ENCODE measurements at places on chromosomes 2 and 18. TPM values are rescaled to one million over a fixed set of nuclear protein-coding genes. Genes with fewer than 3 reads are reported as not detected.
A peak's percentile ranks its signal among the peaks of the same experiment; 100 is the strongest.

DNA sequence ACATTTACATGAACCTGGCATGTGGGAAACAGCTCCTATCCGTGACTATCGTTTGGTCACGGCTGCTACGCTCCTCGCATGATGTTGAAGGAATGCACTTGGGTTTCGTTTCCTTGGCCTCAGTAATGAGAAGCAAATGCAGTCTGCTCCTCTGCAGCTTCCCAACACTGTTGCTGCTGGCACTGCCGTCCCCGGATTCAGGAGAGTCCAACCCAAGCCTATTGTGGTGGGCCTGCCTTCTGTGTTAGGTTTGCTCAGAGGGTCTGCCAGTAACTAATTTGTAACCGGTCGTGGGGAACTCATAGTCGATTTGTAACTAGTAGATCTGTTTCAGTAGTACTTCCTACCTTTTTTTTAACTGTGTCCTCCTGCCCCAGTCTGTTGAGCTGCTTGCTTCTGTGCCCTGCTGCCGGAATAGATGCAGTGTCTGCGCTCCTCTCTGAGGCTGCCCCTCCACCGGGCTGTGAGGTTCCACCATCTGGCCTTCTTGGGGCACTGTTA, 58.4 kb downstream of the WDSUB1 start:
- no peak for DNase-seq

The SFTPB gene
- 13.3 TPM for total RNA-seq

The CXCR4 gene
- 1.3 TPM for total RNA-seq

The TM4SF20 gene
- total RNA-seq = not detected

- no peak for DNase-seq
Measured at GRCh38 chr18:78526923-78527711, 452.5 kb upstream of the SALL3 start.

DNA sequence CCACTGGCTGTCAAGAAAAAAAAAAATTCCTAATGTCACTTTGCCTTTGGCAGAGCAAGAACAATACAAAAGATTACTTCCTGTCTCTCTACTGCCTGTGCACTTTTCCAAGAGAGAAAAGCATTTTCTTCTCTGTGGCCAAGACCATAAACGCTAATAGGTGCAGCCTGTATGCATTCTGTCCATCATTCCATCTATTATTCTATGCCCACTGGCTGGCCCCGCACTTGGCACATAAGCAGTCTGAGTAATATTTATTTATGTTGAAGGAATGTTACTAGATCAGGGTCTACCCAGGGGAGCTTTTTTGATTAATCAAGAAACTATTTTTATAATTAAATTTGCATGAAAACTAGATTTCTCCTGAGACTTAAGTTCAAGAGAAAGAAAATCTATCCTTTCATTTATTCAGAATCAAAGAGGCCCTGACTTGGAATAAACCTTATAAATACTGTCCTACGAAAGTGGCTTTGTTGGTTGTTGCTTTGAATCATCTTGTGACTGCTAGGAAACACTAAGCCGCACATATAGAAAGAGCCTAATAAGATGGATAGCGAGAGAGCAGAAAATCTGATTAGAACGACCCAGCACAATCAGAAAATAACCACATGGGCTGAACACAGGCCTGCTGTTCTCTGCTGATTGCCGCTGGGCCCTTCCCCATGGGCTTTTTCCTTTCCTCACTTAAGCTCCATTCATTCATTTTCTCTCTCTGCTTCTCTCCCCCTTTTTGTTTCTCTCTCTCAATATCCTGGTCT, 59.4 kb downstream of the MMADHC start:
- DNase-seq = no peak

GRCh38 chr18:25275412-25276001, 76.5 kb downstream of the ZNF521 start:
- DNase-seq = no peak

DNA sequence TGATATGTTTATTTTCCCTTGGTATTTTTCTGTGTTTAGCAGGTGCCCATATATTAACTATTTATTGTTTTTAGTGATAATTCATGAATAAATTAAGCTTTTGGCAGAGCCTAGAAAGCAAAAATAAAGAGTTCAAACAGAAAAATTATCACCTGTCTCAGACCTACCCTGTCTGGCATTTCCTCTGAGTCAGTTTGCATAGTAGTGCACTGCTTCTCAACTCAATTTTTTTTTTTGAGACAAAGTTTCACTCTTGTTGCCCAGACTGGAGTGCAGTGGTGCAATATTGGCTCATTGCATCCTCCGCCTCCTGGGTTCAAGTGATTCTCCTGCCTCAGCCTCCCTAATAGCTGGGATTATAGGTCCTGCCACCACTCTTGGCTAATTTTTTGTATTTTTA, 793.9 kb downstream of the SUCLG1 start:
- no peak for DNase-seq

DNA sequence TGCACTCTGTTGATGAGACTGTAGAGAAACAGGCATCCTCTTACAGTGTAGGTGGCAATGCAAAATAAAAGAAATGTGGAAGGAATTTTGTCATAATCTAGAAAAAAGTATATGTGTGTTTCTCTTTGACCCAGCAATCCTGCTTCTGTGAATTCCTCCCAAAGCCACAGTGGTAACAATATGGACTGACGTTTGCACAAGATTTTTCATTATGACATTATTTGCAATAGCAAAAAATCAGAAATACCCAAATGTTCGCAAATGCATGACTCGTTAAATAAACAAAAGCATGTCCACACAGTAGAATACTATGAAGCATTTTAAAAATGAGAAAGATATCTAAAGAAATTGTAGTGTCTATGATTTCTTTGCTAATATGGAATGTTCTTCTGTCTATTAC, 255.2 kb upstream of the NRP2 start:
- no peak for DNase-seq

GRCh38 chr18:23547306-23547705, 39.0 kb downstream of the NPC1 start:
- DNase-seq = peak; percentile 19

DNA sequence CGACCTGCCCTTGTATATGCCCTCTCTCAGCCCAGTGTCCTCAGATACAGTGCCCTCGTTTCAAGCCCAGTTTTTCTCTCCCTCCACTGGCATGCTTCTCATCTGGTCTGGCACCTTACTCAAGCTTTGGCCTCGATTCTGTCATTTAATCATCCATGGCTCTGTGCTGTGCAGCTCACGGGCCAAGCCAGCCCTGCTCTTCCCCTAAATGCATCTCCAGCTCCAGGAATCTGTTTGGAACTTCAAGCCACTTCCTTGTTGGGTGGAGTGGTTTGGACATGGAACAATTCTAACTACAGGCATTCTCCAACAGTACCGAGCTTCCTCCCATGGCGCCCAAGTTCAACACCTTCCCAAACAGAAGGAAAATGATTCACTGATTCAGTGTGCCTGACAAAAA, 76.7 kb upstream of the ZNF397 start:
- no peak for DNase-seq

The DYSF gene
- 0.89 TPM for total RNA-seq

DNA sequence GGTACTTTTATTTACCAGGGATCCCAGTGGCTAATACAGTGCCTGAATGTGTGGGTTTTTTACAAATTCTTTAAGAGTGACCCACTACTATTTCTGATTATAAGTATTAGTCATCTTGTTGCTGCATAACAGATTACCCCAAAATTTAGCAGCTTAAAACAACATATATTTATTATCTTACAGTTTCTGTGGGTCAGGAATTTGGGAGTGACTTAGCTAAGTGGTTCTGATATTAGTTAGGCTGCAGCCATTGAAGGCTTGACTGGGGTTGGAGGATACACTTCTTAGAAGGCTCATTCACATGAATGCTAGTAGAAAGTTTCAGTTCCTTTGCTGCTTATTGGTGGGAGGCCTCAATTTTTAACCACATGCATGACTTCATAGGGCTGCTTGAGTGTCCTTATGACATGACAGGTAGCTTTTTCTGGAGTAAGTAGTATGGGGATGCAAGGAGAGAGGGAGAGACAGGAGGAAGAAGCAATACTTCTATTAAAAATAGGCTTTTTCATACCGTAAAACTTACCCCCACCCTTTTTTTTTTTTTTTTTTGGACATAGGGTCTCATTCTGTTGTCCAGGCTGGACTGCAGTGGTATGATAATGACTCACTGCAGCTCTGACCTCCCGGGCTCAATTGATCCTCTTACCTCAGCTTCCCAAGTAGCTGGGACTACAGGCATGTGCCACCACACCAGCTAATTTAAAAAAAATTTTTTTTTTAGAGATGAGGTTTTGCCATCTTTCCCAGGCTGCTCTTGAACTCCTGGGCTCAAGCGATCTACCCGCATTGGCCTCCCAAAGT, 13.3 kb upstream of the POLE4 start:
- DNase-seq = no peak

The DYNAP gene
- not detected for total RNA-seq

The CNDP1 gene
- not detected for total RNA-seq

The STARD6 gene
- total RNA-seq = not detected

DNA sequence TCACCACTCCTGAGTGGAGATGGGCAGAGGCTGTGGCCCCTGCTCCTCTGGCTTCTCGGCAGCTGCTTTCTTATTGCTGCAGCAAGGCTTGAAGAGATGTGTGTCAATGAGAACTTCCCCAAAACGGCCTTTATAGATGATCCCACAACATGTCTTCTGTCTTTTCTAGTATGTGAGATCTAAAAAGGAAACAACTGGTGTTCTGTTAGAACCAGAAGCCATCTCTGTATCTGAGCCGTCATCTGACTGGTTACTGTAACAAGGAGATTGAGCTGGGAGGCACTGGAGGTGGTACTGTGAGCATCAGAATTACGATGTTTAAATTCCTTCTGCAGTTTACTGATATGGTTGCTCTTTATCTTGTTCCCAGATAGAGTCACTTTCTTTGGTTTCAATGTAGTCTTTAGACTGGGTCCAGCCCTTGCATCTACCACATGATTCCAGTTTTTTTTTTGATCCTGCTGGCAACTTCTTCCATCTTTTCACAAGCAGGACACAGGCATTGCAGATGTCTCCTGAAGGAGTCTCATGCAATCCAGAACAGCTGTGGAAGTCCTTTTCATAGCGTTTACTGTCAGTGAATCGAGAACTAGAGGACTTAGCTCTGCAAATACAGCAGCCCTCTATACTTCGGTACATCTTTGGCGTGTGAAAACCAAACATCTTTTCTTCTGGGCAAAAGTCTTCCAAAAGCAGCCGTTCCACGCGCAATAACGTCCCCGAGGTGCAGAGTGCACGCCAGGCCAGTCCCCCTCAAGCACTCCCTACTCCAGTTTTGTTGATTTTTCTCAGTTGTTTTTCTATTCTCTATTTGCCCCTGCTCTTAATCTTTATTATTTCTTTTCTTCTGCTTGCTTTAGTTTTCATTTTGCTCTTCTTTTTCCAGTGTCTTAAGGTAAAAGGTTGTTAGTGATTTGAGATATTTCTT, 29.7 kb downstream of the TAF4B start:
- no peak for DNase-seq

GRCh38 chr2:60333264-60333663, 220.2 kb downstream of the BCL11A start:
- DNase-seq = no peak

GRCh38 chr2:65762068-65762467, 329.7 kb upstream of the SPRED2 start:
- DNase-seq = no peak

The VIL1 gene
- total RNA-seq = 0.49 TPM

DNA sequence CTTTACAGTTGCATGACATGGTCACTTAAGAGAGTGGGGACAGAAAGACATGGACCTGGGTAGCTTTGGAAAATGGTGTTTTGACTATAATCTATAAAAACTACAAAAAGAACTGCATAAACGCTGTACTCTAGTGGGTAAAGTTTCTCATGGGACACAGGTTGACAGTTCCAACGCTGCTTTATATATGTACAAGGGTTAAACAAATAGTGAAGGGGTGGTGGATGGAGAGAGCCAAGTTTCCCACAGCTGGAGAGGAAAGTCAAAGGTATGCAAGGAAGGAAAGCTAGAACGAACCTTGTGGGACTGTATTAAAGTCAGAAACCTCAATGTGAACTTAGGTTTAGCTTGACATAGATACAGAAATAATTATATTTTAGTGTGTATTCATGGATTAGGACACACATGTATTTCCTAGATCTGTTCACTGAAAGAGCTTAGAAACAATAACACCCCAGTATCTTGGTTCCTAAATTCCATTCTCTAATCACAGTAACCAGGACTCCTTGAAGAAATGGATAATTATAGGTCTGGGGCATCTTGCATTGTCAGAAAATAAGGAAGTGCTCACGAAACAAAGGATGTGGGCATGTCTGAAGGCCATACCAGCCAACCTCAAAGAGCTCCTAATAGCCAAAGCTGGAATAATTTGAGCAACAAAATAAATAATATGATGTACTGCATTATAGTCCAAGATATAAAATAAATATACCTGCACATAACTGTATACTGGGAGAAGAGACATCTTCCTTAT, 28.8 kb downstream of the TANC1 start:
- no peak for DNase-seq

The INHA gene
- not detected for total RNA-seq

DNA sequence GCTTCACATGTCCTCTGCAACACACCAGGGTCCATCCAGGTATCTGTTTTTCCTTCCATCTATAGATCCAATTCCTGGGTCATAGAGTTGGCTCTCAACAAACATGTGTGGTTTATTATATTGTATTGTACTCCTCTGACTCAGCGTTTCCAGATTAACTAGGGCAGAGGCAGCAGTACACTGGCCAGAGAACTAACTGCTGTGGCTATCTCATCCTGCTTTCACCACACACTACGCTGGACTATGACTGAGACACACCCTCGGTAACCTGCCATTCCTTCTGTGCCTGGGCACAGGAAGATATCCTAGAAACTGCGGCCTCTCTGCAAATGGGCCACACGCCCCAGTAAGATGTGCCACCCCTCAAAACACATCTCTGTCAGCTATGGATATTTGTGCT, 159.8 kb upstream of the STK17B start:
- DNase-seq = no peak
